Forelimb muscle (tissue), 1 donor: ENCODE measurements at places on chromosomes 11 and 22.

- DNase-seq = no peak
Observed at GRCh38 chr11:66277471-66278362, at the start of gene CNIH2. Gene CNIH2, plus strand, starts transcription at chr11:66278175. Its CDS starts 282 bp downstream, at chr11:66278457.

- DNase-seq = no peak
Observed at GRCh38 chr11:68942751-68943271, 38.0 kb downstream of the MRGPRD start.

DNA sequence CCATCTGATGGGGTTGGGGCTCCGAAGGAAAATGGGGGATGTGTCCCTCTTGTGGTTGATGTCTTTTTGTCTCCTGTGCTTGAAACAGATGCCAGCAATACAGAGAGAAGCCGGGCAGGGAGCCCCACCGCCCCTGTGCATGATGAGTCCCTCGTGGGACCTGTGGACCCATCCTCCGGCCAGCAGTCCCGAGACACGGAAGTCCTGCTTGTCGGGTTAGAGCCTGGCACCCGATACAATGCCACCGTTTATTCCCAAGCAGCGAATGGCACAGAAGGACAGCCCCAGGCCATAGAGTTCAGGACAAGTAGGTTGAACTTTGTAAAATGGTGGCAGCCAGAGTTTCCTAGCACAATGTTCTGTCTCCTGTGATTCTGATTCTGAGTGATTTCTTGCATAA lies 91.7 kb upstream of the OR4B1 start:
- no peak for DNase-seq

- DNase-seq = no peak
Observed at GRCh38 chr22:40000171-40000570, 5.4 kb downstream of the FAM83F start.
